Right ventricle myocardium inferior (tissue), 1 donor: ENCODE measurements at places on chromosomes 6 and 20. TPM values are rescaled to one million over a fixed set of nuclear protein-coding genes. Genes with fewer than 3 reads are reported as not detected.

DNA sequence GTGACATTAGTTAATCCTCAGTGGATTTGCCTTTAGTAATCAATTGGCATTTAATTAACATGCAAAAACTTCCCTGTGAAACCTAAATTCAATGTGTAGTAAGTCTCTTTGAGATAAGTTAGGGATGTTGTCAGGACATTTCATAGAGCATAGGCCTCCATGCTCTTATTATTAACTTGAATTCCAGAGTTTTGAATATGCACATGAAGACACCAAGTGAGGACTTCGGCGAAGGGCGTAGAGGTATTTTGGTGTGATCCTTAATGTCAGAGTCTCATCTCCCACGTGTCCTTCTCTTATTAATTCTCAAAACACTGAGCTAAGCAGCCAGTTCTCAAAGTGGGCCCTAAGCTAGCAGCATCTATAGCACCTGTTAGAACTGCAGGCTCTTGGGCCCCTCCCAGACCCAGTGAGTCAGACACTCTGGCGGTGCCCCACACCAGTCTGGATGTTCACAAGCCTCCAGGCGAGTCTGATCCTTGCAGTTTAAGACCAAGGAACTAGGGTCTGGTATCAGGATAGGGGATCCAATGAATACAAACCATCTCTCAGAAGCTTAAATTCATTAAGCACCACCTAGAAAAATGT, 292.1 kb downstream of the QKI start:
- DNase-seq: no peak

Gene MAK
- not detected for total RNA-seq

- no peak for DNase-seq
These were observed 6.8 kb upstream of the POU3F2 start for GRCh38 chr6:98827295-98828159.

Gene EPPIN
- total RNA-seq: not detected

DNA sequence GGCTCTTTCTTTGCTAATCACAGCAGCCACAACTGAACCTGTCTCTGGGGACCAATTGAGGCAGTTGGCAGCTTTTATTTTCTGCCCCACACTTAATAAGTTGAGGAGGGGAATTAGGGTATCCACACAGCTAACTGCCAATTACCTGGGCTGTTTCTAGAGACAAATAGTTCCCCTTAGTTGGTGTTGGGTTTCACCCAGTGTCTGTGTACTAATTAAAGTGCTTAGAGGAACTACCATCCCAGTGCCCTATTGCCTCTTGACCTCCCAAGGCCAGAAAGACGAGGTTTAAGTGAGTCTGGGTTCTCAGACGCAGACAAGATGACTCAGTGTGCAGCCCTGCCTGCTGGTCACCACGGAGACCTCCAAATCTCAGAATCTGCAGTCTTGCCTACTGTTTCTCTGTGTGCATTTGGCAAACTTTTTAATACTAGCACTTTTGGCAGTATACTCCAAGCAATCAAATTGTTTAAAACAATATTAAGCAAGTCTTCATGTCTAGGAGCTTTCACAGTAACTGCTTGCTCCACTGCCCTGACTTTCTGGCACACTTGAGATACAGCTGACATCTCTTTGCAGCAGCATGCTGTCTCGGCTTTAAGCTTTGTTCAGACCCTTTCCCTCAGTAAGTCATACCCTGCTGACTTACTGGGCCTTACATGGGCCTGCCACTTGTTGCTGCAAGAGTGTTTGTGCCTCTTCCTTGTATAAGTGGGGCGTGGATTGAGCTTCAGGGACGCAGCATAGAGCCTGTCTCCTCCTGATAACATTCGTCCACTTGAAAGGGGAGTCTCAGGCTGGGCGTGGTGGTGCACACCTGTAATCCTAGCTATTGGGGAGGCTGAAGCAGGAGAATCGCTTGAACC, 31.9 kb downstream of the STK35 start:
- DNase-seq: no peak

Gene OR2H2
- total RNA-seq: not detected

GRCh38 chr6:22755605-22756004, 186.2 kb downstream of the HDGFL1 start:
- DNase-seq: no peak

Gene ARHGAP40
- total RNA-seq: not detected

DNA sequence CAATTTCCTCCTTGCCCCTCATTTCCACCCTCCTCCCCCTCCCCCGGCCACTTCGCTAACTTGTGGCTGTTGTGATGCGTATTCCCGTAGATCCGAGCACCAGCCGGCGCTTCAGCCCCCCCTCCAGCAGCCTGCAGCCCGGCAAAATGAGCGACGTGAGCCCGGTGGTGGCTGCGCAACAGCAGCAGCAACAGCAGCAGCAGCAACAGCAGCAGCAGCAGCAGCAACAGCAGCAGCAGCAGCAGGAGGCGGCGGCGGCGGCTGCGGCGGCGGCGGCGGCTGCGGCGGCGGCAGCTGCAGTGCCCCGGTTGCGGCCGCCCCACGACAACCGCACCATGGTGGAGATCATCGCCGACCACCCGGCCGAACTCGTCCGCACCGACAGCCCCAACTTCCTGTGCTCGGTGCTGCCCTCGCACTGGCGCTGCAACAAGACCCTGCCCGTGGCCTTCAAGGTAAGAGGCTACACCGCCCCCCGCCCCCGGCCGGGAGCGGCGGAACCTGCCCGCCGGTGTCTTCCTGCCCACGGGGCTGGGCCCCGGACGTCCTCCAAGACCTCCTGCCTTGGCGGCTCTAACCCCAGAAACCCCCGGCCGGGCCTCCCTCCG, 44.9 kb upstream of the SUPT3H start:
- DNase-seq: peak; percentile 82

GRCh38 chr20:4192378-4193068, 177.2 kb upstream of the RNF24 start:
- no peak for DNase-seq

Gene NKX2-2
- total RNA-seq: not detected

- DNase-seq: no peak
These were observed 235.2 kb upstream of the PMEPA1 start for GRCh38 chr20:57944988-57945387.

Gene C20orf202
- 0.14 TPM for total RNA-seq

Gene APOBEC2
- total RNA-seq: 246 TPM

DNA sequence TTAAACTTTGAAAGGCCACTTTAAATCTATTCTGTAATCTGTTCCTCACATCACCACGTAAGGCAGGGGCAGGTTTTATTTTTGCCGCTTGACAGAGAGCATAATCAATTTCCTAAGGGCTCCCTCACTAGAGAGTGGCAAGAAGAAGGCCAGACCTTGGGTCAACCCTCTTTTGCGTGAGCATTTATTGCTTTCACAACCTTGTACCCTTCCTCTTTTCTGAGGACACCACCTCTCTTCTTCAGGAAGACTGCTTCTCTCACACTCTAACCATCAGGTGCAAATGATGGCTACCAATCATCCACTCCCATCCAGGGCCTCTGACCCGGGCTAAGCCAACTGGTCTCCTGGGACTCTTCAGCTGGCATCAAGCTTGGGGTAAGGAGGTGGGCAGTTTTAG, 25.2 kb upstream of the QKI start:
- no peak for DNase-seq

Gene HLA-DRB1
- total RNA-seq: 32.4 TPM

GRCh38 chr20:4664691-4665360, 56.9 kb upstream of the PRND start:
- DNase-seq: no peak

Gene PNPLA1
- total RNA-seq: not detected
